ENCODE measurements at places on chromosomes 4 and X. TPM values are rescaled to one million over a fixed set of nuclear protein-coding genes. Genes with fewer than 3 reads are reported as not detected.

- DNase-seq, result no peak
Observed at GRCh38 chr4:140249351-140249750, 95.4 kb upstream of the MAML3 start.

DNA sequence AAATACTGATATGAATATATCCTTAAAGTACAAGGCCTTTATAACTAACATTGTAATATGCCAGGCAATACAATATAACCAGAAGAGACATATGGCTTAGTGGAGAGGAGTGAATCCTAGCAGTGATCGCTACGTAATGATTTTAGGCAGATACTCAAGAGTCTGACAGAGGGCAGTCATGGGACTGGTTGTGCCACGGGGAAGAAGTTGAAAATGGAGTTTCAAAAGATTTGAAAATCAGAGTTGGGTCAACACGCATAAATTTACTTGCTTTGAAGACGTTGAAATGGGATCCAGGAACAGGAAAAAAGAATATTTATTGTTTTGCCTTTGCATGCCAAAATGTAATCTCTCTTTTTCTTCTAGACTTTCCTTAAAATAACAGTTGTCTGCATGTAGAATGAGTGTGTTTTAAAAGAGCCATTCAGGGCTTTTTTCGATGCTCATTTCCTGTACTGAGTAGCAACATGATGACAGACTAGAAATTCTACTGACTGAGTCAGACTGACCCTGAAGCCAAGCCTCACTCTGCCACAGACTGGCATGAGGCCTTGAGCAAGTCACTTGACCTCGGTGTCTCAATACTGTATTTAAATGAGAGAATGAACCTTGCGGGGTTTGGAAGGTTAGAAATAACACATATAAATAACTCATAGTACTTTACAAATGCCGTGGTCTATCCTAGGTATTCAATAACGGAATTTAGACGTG lies 8.1 kb upstream of the SMS start:
- DNase-seq, result no peak

Gene PAGE1
- not detected for total RNA-seq

GRCh38 chrX:153781428-153782047 lies 697 bp downstream of the SRPK3 start:
- DNase-seq, result no peak

Gene TRPC3
- total RNA-seq, result 0.34 TPM

DNA sequence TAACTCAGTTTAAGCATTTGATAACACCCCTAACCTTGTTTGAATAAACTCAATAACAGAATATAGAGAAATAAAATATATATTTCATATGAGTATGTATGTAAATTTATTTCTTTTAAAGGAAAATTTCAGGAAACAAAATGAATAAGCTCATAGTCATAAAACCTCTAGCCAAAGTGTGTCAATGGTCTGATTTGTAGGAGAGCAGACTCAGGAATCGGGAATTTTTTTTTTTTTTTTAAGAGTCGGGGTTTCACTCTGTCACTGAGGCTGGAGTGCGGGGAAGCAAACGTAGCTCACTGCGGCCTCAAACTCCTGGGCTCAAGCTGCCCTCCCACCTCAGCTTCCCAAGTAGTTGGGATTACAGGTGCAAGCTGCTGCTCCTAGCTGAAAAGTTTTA lies 2.4 kb downstream of the PKD2 start:
- no peak for DNase-seq

Gene SSX3
- total RNA-seq, result not detected

GRCh38 chr4:86910369-86910768 lies 18.1 kb upstream of the C4orf36 start:
- DNase-seq, result no peak

Gene IL21
- not detected for total RNA-seq

Data from activated naive CD8-positive, alpha-beta T cell treated with anti-CD3 and anti-CD28 coated beads, Interleukin-2, amount 10 ng/mL, durations not matched to agents 7 days and 5 days (primary cell).